ENCODE measurements at places on chromosomes 7 and 10. TPM values are rescaled to one million over a fixed set of nuclear protein-coding genes. Genes with fewer than 3 reads are reported as not detected.

Gene KEL
- total RNA-seq, result 0.05 TPM

Gene POR
- 89.7 TPM for total RNA-seq

Gene ACSM6
- not detected for total RNA-seq

Gene TBC1D12
- total RNA-seq, result 8.9 TPM

Gene AKR1C2
- total RNA-seq, result 144 TPM

Gene CLIP2
- 31.9 TPM for total RNA-seq

Gene ZRANB1
- 17.0 TPM for total RNA-seq

Data from cardiac ventricle fibroblast (primary cell).